ENCODE measurements at places on chromosomes 7 and 10. TPM values are rescaled to one million over a fixed set of nuclear protein-coding genes. Genes with fewer than 3 reads are reported as not detected.

DNA sequence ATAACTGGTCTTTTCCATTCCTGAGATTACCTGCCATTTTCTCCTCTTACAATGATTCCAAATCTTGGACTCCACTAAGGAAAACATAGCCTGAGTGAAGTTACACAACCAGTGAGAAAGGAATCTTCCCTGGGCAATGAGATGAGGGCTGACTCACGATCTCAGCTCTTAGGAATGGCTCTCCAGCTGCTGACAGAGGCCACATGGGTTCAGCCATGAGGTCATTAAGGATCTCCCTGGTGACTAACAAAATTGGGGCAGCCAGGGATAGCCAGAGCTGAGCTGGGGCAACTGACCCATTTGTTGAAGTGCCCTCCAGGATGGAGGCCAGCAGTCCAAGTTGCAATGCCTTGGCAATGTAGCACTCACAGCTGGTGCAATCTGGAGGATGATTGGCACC lies 78.7 kb upstream of the MKLN1 start:
- no peak for DNase-seq

GRCh38 chr10:44788147-44789129 lies 122.7 kb upstream of the TMEM72 start:
- no peak for DNase-seq

DNA sequence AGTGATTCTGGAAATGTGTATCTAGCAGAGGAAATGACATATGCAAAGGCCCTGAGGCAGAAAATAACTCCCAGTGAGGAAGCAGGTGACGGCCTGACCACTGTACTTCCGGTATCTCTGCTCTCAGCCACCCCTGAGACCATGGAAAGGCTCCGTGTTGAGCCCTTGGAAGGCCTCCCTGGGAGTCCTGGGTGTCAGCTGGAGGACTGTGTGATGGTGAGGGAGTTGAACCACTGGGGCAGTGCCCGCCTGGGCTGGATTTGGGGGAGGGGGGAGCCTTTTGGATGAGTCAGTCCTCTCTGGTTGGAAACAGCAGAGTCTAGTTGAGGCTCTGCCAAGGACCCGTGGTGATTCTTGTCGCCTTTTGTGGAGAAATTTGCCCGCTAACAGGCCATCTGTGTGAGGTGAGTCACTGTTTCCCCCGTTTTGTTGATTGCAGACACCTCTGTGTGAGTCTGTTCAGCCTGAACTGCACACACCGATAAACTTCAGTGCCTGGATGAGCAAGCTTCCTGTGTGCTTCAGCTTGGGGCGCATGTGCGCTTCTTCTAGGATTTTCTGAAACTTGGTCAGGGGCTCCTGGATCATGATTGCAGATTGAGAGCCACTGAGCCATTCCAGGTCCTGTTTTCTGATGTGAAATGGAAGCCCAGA lies 98.6 kb downstream of the GRK5 start:
- DNase-seq, result peak; percentile 45

Gene CASTOR2
- 9.8 TPM for polyA plus RNA-seq

DNA sequence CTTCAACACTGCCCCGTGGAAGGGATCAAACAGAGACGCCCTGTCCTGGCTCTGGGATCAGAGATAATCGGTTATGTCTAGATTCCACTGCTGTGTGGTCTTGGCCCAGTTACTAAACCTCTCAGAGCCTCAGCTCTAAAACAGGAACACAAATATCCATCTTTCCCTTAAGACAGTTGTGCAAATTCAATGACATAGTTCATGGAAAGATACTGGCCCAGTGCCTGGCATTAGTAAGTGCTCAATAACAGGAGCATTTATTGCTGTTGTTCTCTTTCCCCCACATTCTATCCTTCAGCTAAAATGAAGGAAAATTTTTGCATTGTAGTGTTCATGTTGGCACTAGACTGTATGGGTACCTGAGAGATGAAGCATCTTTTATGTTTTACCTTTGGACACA lies 58.6 kb downstream of the TACC2 start:
- peak; percentile 26 for DNase-seq

All from muscle of arm (tissue), 14 donors.